ENCODE measurements at places on chromosomes 2 and 18.

DNA sequence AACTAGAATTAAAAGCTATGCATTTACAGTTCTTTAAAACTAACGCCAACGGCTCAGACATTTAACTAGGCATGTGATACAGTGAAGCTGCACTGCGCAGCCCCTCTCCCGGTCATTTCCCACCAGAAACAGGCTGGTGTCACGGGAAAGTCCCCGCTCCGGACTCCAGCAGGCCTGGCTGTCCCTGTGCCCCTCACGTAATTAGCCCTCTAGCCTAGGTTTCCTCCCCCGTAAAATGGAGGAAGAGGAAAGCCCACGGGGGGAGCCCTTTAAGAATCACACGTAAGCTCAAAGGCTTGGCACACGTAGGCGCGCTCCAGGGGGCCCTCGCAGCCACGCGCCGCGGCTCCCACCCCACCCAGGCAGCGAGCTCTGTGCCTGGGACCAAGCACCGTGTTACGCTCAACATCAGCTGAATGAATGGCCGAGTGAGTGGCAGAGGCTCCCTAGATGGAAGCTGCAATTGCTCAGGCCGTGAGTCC lies 48.0 kb downstream of the KCNIP3 start:
- DNase-seq = no peak

GRCh38 chr18:58861861-58862301 lies 2.8 kb upstream of the ZNF532 start:
- no peak for DNase-seq

DNA sequence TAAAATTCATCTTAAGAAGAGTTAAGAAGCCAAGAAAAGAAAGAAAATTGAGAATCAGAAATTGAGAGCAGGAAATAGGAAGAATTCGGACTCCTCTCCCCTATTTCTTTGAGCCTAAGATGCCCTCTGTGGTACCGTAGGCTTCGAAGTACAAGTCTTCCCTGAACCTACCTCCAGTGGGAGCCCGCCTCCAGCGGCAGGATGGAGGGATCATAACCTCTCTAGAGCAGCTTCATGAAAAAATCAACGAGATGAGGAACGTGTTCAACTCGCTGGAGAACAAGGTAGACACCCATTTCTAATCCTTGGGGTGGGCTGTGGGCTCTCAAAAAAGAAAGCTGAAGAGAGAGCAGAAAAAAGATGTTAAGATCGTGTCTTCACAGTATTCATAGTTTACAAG lies 36.3 kb downstream of the ARHGEF33 start:
- peak; percentile 47 for DNase-seq

DNA sequence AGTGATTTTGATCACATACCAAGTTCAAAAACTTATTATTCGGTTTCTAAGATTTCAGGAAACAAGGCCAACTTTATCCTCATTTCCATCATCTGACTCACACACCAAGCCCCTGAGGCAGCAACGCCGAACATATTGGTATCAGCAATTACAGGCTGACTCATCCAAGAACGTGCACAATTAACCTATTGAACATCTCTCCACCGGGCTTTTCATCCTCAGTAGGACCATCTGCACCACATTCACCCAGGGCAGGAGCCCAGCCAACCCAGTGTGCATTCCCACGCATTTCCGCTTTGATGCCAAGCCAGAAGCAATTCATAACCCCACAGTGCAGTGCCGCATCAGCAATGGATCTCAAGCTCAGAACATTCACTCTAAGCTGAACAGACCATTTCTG lies 52.9 kb downstream of the SCG2 start:
- no peak for DNase-seq

GRCh38 chr2:207108440-207108839 lies 57.3 kb downstream of the KLF7 start:
- no peak for DNase-seq

DNA sequence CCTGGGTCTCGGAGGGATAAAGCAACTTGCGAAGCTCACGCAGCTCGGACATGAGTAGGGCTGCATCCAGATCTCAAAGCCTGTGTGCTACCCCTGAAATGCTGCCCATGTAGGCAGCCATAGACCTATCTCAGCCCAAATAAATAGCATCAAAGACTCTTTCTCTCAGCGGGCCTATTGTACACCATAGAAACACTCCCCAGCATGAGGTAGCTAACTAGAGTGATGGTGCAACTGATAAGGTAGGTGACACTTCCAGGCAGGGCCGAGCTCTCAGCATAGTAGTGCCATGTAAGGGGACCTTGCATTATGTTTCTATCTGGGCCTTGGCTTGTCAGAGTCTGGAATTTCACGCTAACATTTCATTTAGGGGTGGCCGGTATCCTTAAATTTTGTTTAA lies 52.4 kb downstream of the RABL2A start:
- DNase-seq = no peak

DNA sequence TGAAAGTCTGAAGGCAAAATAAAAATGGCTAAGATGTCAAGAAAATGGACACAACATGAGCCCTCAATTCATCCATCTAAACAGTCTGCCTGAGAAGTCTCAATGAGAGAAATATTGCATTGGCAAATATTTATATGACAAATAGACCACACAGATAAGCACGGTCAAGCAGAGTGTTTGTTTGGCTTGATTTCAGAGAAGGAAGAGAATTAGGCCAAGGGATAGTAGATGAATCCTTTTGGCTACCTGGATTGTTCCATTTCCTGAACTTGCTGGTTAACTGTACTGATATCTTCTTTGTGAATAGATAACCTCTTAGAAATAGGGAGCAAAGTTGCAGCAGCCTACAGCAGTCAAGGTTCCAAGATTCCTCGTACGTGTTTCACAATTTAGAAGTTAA lies 129.6 kb downstream of the RBMS1 start:
- no peak for DNase-seq
